ENCODE measurements at places on chromosomes 4 and X. TPM values are rescaled to one million over a fixed set of nuclear protein-coding genes. Genes with fewer than 3 reads are reported as not detected.

The TDO2 gene
- not detected for total RNA-seq

The ENAM gene
- total RNA-seq = not detected

The DNAAF6 gene
- not detected for total RNA-seq

The NUDT11 gene
- total RNA-seq = 0.80 TPM

The SUPT20HL1 gene
- total RNA-seq = not detected
